ENCODE measurements at places on chromosomes 2 and 18. TPM values are rescaled to one million over a fixed set of nuclear protein-coding genes. Genes with fewer than 3 reads are reported as not detected.
A peak's percentile ranks its signal among the peaks of the same experiment; 100 is the strongest.

DNA sequence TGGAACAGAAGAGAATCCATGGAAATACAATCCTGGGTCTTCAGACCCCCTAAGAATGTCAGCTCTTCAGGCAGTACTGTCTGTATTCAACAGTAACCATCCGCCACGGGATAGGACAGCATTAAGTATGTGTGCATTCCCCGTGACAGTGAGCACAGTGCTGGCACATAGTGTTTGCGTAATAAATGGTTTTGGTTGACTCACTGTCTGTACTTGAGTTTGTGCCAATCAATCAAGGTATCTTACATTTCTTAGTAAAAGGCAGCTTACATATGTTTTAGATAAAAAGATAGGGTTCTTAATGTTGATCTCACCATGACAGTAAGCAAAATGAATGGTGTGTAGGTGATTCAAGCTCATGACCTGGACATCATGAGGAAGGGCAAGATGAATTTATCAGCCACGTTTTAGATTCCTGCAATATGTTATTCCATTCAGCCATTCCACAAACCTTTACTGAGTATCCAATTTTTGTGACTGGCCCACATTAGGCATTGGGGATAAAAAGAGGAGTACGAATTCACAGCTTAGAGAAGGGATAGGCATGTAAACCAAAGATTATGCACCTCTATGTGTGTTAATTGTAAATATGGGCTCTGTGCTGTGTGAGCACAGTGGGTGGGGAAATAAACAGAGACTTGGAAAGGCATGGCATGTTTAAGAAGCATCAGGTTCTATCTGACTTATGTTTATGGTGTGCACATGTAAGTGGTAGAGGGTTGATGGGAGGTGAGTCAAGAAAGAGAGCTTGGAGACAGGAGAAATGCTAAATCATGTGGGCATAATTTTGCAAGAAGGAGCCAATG, 258.8 kb downstream of the SLC8A1 start:
- no peak for DNase-seq

GRCh38 chr2:69224512-69224837, 162.6 kb downstream of the GFPT1 start:
- DNase-seq, result no peak

- DNase-seq, result no peak
Measured at GRCh38 chr2:45818591-45818990, 167.1 kb downstream of the PRKCE start.

- peak; percentile 39 for DNase-seq
Measured at GRCh38 chr2:196925768-196926561, 542 bp downstream of the PGAP1 start.

DNA sequence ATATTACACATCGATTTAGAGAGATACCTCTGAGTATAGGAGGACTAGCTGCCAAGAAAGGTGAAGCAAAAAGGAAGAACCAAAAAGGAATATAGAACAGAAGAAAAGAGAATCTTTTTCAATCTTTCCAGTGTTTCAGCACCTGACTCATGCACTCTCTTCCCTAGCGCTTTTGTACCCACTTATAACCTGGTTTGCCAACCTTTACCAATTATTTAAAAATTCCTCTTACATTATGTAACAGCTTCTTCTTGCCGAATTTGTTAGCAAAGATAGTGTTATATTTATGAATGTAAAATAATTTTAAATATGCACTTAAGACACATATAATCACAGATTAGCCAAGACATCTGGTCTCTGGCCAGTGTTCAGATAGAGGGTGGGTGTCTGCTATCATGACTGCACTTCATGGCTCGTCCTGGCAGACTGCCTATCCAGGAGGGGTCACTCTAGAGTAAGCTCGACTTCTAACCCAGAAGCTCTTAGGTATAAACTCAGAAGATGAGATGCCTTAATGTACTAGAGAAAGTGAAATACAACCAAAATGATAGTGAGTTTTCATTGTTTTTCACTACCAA, 122.9 kb downstream of the ATAD2B start:
- DNase-seq, result no peak

DNA sequence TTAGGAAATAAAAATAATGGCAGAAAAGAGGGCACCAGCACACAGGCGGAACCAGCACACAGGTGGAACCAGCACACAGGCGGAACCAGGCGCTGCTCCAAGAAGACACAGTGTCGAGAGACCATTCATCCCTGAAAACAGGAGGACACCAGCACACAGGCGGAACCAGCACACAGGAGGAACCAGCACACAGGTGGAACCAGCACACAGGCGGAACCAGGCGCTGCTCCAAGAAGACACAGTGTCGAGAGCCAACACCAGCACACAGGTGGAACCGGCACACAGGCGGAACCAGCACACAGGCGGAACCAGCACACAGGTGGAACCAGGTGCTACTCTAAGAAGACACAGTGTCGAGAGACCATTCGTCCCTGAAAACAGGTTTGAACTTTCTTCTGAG, 115.5 kb upstream of the TMEM18 start:
- DNase-seq, result no peak

DNA sequence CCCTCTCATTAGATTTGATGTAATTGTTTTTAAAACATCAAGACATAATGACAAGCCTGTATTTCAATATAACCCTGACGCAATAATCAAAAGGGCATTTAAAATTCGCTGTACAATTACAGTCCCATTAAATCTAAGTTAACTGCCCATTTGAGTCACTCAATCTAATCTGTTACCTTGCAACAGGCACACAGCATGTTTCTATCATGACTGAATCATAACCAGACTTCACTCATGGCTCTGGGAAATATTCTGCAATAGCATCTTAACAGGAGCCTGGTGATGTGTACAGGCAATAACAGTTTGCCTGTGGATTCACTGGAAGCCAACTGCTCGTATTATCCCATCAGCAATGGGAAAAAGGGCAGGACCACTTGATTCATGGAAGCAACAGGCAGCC, 142.3 kb upstream of the NCKAP5 start:
- no peak for DNase-seq

DNA sequence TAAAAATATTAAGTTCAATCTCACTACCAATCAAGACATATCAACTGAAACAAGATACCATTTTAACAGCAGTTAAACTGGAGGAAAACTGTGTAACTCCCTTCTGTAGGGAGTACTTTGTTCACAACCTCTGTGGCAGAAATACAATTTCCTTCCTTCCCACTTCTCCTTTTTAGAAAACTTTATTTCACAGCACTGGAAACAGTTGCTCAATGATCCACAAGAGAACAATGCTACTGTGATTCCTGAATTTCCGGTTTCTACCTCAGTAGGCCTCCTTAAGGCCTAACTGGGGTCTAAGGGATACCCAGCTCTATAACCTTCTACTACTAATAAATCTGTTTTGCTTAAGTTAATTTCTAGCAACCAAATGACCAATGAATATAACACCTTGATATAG, 14.1 kb downstream of the TLK1 start:
- DNase-seq, result no peak

GRCh38 chr2:8548619-8549150, 133.2 kb upstream of the ID2 start:
- no peak for DNase-seq

DNA sequence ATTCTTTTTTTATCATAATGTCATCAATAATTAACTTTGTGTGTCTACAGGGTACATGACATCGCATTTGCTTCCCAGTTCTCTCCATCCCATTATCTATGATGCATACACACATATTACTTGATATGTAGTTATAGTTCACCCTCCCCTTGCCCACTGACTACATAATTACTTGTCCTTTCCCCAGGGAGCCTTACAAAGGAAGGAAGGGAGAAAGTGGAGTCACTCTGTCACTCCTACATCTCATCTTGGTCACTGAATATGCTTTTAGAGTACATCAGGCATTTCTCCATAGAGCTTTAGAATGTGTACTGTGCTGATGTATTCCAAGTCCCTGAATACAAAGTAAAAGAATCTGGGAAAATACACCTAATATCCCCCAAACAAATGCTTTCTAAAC, 6.0 kb upstream of the DTNA start:
- no peak for DNase-seq

- no peak for DNase-seq
Measured at GRCh38 chr2:115574667-115575066, 1132.2 kb downstream of the DPP10 start.

- no peak for DNase-seq
Measured at GRCh38 chr18:29176681-29177080, 999.8 kb upstream of the CDH2 start.

- no peak for DNase-seq
Measured at GRCh38 chr2:160039166-160039903, 23.1 kb downstream of the PLA2R1 start.

DNA sequence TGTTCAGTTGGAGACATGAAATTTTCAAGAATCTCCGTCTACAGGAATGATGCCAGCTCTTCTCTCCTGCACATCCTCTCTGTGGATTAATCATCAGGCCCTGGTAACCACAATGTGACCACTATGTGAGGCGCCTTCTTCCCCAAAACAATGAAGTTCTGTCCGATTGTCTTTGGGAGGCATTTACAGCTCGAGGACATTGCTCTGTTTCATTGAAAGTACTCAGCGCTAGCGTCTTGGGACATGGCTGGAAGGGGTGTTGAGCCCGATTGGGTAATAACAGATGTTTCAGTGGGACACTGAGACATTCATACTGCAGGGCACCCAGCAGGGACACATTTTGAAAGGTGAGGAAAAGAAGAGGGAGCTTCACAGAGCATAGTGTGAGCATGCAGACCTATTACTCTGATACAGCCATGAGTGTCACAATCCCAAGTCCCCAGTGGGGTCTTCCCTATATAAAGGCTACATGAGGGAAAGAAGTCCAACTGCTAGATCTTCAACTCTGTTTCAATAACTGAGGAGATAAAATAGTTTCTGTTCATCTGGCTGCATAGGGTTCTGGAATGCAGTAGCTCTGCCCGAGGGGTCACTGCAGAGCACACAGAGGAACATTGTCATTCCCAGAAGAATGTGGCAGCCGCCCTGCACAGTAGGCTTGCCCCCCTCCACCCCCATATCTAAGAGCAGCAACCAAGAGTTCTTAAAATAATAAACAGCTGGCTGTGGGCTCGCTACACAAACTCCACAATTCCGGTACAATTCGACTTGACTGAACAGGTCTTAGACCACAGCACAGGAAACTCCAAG, 237.3 kb downstream of the OSR1 start:
- no peak for DNase-seq

DNA sequence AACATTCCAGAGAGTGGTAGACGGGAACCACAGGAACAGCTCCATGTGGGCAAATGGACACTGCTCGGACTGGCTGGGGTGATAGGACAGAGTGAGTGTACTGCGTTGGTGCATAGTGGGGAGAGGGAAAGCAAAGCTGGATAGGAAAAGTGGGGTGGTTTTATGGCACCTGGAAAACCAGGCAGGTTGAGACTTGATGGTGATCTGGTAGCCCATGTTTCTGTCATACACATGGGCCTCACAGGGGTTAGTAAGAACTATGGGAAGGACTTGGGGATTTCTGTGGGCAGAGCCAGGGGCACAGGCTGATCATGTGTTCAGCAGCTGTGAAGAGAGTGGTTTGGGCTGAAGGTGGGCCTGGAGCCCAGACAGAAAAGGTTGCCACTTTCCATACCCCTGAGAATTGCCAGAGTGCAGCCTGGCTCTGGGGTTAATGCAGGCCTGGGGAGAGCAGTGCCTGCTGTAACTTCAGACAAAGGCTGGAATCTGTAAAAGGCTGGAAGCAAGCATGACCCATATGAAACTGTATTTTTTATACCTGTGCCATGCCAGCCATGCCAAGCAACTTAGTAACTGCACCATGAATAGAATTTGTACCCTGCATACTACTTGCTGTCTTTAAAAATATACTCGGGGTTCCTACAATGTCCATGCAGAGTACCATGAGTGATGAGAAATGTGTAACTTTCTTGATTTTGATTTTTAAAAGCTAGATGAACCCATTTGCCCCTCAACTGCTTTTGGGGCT, 41.9 kb downstream of the RPIA start:
- no peak for DNase-seq

DNA sequence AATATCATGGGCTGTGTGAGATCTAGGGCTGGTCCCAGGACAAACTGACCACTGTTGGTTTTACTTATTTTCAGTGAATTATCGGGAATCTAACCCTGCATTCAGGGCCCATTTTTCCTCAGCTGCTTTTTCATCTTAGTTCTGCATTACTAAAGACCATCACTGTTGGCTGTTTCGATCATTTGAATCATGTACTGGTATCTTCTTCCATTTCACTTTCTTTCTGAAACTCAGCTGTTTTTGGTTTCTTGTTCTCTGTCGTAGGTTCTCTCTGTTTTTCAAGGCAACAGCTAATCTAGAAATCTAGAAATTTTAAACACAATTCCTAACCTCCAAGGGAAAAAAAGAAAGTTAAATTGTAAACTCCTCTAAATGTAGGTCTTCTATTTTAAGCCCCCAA, 159.9 kb upstream of the SESTD1 start:
- no peak for DNase-seq

Gene PLCD4
- total RNA-seq, result 0.40 TPM

Gene SERPINB4
- not detected for total RNA-seq

Gene BOLL
- total RNA-seq, result not detected

Gene NEDD4L
- total RNA-seq, result 248 TPM

Gene SS18
- 87.3 TPM for total RNA-seq

Gene CBLN2
- not detected for total RNA-seq

Gene POTEJ
- total RNA-seq, result not detected

Gene LYG1
- total RNA-seq, result 0.67 TPM

Gene FOXI3
- total RNA-seq, result 0.09 TPM

Gene ZNF397
- total RNA-seq, result 24.5 TPM

Gene GALNT3
- total RNA-seq, result 25.9 TPM

Gene CELF4
- total RNA-seq, result 0.15 TPM

Gene DTNA
- total RNA-seq, result 19.1 TPM
